GM12878 (cell line): ENCODE measurements at places on chromosomes 3 and 15.

DNA sequence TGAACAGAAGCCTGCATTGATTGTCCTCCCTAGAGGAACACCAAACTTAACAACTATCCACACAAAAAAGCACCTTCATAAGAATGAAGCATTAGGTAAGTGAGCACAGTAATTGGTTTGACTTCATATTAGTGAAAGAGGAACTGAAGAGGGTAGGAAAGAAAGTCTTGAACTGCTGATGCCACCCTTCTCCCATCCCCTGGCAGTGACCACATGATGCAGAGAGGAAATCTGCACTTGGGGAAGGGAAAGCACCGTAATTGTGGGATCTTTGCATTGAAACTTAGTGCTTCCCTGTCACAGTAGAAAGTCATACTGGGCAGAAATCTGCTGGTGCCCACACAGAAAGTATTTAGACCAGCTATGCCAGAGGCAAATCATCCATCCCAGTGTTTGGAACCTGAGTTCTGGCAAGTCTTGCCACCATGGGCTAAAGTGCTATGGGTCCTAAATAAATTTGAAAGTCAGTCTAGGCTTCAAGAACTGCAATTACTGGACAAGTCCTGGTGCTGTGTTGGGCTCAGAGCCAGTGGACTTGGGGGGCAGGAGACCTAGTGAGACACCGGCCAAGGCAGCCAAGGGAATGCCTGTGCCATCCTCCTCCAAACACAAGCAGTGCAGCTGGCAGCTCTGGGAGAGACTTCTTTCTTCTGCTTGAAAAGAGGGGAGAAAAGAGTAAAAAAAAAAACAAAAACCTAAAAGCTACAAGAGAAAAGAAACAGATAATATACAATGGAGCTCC is 63.6 kb downstream of the SLC15A2 start:
- peak; percentile 84 for DNase-seq

GRCh38 chr3:62605413-62606068 is 232.2 kb upstream of the FEZF2 start:
- DNase-seq: no peak

- DNase-seq: no peak
Measured at GRCh38 chr3:179661777-179662176, 8.9 kb downstream of the USP13 start.

GRCh38 chr3:5022187-5022965 is 43.1 kb downstream of the BHLHE40 start:
- DNase-seq: no peak

GRCh38 chr15:51401872-51402517 is 60.5 kb downstream of the GLDN start:
- DNase-seq: no peak

GRCh38 chr3:105826778-105827634 is 41.8 kb downstream of the CBLB start:
- peak; percentile 52 for DNase-seq

GRCh38 chr3:8856721-8857120 is 87.3 kb upstream of the OXTR start:
- no peak for DNase-seq

GRCh38 chr3:6861625-6862000 is 698 bp downstream of the GRM7 start:
- DNase-seq: no peak

DNA sequence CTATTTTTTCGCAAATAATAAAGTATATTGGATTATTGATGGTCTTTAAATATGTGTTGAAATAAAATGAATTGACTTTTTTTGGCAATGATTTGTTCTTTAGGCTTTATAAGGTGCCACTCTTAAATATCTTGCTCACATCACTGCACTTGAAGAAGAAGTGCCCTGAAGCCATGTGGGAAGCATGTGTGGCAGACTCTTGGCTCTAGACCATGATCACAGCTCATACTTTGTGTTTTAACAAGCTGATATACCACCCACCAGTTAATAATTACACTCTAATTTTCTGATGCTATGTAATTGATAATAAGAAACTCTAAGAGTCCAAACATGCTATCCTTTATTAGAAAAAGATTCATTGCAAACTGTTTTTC is 52.1 kb upstream of the TGFBR2 start:
- no peak for DNase-seq

DNA sequence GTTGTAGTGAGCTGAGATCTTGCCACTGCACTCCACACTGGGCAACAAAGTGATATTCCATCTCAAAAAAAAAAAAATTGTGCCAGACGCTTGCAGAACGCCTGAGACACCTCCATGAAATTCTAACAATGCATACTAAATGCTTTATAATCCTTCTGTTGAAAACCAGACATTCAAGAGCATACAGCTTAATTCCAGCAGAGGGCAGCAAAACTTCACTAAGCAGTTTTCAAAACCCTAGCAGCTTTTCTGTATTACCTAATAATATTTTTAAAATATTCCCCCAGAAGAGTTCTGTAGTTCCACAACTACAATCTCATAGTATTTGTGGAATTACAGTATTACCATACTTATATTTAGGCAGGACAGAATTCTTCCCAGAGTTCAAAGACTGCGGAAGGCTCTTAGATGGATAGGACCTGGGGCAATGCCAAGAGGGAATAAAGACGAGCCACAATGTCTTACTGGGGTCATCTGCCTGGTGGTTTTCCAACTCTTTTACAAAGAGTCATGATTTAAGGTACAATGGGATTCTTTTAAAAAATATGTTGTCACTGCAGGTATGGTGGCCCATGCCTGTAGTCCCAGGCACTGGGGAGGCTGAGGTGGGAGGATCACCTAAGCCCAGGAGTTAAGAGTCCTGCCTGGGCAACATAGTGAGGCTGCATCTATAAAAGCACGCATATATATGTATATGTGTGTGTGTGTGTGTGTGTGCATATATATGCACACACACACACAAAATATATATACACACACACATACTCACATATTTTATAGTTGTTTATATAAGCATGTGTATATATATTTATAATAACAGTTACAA is 19.6 kb upstream of the TASOR start:
- DNase-seq: no peak

DNA sequence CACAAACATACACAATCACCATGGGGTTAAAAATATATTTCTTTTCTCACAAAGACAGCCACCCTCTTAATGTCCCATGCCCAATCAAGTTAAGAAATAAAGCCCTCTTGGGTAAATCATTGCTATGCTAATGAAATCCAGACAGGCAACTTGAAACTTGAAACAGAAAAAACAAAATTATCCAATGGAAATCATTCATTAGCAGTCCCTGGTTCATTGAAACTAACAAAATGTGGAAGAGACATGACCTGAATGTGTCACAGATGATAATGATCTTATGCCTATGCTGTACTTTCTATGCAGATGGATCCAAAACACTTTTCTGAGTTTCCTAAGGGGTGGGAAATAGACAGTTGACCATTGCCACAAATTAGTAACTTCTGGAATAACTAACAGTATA is 983.7 kb downstream of the MCTP2 start:
- DNase-seq: no peak

DNA sequence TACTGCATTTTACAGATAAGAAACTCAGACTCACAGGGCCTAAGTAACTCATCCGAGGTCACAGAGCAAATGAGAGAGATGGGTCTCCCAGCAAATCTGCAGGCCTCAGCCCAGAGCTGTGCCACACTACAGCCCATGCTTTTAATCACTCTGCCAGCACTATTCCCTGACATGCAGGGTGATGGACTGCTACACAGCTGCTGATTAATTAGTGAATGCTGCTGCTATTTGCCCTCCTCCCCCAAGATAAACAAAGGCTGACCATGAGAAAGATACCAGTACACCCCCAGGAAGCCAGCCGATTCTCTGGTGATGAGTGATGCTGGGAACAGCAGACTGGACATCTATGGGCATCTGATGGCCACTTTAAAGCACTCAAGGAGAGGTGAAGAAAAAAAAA is 39.3 kb downstream of the RFTN1 start:
- DNase-seq: no peak

DNA sequence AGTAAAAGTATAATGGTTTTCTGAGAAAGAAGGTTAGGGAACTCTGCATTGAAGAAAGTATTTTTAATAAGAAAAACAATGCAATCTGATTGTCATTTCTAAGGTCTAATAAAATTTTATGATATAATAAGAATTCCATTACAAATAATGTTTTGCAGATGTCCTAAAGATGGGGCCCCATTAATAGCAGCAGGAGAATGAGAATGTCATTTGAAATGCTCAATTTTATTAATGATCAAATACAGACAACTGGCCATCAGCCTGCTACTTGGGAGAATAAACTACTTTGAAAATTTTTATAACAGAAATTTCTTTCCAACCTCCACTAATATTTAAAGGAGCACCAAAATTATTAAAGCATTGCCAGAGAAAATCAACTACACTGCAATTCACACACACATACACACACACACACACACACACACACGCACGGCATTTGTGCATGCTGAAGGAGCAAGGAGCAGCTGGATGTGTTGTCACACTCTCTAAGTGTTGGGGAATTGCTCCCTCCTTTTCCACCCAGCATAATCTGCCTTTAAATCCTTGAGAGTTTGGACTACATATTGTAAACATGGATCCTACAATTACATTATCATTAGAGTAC is 109.5 kb downstream of the THRB start:
- no peak for DNase-seq

DNA sequence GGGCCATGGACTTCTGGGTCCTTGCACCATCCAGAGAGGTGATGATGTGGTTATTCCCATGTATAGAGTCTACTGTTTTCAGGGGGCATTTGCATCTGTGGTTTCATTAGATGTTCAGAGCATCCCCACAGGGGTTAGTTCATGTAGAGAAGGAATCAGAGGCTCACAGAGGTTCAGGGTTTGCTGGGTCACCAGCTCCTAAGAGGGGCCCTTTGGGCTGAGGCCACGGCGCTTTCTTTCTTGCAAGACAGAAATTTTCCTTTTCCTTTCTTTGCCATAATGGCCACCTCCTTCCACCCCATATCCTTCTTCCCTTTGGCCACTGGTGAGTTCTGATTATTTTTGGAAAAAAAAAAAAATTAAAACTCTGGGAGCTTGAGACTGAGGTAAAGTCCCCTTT is 62.3 kb downstream of the APBA2 start:
- no peak for DNase-seq

DNA sequence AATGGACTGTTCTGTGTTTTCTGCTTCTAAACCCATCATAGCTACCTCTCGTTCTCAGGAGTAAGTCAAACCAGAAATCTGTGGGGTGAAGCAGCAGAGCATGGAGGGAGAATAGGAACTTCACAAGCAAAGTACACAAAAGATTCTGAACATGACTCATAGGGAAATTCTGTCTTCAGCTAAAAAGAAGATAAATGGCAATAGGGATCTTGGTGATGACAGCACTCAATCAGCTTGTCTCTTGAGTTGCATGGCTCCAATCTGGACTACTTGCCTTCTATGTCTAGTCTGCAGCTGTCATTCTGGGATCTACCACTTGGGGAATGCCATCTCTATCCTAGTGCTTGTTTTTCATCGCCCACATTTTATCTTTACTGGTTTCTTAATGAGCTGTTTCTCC is 13.5 kb upstream of the GRAMD1C start:
- DNase-seq: peak; percentile 86

- DNase-seq: no peak
Measured at GRCh38 chr3:36704280-36704679, 60.1 kb downstream of the DCLK3 start.

GRCh38 chr3:20669675-20670074 is 483.7 kb upstream of the SGO1 start:
- DNase-seq: no peak

DNA sequence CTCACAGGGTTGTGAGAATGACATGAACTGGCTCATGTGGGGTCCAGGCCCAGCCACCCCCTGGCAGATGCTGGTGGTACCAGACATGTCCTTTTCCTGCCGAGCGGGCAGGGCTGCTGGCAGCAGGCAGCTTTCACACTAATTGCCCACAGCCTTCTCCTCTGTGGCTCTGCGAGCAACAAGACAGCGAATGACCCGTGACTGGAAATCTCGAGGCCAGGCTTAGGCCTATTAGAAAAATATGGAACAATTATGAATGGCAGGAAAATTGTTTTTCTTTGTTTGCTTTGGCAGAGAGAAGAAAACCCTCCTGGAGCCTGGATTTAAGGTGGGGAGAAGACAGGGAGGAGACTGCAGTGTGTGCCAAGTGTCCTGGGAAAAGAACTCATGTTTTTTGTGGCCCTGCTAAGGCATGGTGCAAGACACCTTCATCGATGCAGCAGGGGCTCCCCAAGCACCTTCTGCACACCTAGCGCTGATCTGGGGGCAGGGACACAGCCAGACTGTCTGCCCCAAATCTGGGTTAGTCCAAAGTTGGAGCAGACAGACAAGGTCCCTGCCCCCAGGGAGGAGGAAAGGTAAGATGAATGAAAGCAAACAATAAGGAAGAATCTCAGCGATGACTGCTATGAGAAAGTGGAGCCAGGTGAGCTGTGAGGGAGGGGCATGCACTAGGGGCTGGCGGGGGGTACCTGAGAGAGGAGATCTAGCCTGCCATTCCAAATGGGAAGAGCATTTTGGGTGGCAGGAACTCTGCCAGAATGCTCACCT is 193.8 kb upstream of the TLE3 start:
- no peak for DNase-seq

- DNase-seq: no peak
Measured at GRCh38 chr3:81173514-81173913, 587.9 kb downstream of the GBE1 start.

DNA sequence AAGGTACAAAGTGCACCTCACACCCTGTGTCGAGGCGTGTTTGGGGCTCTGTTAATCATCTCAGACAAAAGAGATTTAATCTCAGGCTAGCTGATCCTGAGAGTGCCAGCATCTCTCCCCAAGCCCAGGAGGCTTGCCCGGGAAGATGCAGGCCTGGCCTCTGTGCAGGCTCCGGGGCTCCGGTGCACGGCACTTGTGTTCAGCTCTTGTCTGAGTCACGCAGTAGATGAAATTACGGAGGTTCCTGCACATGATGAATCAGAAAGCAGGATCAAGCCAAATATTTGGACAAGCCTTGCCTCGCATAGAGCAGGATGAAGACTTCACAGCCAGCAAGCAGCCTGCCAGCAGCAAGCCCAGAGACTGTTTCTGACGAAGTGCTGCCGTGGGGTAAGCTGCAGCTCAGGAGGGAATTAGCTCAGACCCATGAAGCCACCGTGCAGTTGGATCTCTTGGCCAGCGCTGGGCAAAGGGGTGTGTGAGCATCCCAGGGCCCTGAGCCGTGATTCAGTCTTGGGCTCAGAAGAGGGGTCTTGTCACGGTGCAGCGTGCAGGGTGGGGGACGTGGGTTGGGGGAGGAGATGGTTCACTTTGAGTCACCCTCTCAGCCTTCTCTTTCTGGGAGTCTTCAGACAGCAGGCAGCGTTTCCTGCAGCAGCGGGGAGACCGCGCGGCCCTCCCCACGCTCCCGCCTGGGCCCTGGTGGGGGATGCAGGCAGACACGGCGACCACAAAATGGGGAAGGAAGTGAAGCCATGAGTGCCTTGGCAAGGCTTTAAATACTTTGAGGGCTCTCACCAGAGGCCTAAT is 89.2 kb upstream of the MEF2A start:
- DNase-seq: no peak

GRCh38 chr3:144989807-144990206 is 1018.2 kb downstream of the DIPK2A start:
- no peak for DNase-seq

- no peak for DNase-seq
Measured at GRCh38 chr3:127457094-127457475, 133.4 kb downstream of the TPRA1 start.

- DNase-seq: no peak
Measured at GRCh38 chr15:42696626-42697025, 40.3 kb downstream of the CDAN1 start.
